Ovary (tissue), 10 donors: ENCODE measurements at places on chromosomes 6 and 20. TPM values are rescaled to one million over a fixed set of nuclear protein-coding genes. Genes with fewer than 3 reads are reported as not detected.

DNA sequence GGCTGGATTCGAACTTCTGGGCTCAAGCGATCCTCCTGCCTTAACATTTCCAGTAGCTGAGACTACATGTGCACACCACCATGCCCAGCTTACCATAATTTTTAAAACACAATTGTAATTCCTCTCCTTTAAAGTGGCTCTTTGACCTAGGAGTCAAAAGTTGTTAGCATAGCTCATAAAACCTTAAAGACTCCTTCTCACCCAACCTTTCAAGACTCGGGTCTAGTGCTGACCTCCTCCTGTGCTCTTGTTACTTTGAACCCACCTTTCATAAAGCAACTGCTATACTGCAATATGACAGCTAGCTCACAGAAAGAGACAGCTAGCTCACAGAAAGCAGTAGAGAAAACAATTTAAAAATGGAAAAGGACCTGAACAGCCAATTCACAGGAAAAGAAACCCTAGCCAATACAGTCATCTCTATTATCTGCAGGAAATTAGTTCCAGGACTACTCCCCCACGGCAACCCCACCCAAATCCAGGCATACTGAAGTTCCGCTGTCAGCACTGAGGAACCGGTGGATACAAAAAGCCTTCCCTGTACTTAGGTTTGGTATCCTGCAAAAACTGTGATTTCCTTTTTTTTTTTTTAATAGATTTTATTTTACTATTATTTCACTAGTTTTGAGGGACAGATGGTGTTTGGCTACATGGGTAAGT is 20.3 kb downstream of the SSR1 start:
- DNase-seq, result no peak
- H3K27ac ChIP-seq, result no peak overlapping the region
- no peaks in the 10 kb centered on the region for H3K27me3 ChIP-seq
- no peak overlapping the region for H3K4me3 ChIP-seq
- H3K4me1 ChIP-seq, result no peaks in the 10 kb centered on the region

Gene PTPN1
- total RNA-seq, result 29.6 TPM

DNA sequence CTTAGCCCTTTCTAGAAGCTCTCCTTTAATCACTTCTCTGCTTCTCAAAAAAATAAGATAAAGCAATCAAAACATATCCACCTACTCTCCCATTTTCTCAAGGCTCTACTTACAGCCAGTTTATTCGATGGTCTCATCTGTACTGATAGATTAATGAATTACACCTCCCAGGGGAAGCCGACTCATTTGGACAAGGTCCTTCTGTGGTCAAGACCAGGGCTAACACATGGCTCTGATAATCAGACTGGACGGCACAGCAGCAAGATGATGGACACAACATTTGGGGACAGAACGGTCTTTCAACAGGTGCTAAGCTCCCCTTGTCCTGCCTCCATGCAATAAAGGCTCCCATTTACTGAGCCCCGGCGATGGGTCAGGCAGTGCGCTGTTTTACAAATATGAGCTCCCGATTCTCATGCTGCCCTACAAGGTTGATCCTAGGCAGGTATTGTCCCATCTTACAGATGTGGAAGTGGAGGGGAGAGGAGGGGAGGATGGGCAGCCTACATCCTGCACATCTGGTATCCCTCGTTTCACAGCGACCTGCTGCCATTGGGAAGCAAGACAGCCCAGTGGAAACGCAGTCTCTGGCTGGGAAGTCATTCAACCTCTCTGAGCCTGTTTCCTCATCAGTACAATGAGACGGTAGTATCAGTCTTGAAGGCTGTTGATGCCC is 15.7 kb downstream of the CPNE5 start:
- no peak for DNase-seq
- peaks cover 2% of the 10 kb centered on the region for H3K4me1 ChIP-seq
- no peak overlapping the region for H3K27ac ChIP-seq
- H3K4me3 ChIP-seq, result no peak overlapping the region

Gene HLA-DQA1
- total RNA-seq, result 0.72 TPM

DNA sequence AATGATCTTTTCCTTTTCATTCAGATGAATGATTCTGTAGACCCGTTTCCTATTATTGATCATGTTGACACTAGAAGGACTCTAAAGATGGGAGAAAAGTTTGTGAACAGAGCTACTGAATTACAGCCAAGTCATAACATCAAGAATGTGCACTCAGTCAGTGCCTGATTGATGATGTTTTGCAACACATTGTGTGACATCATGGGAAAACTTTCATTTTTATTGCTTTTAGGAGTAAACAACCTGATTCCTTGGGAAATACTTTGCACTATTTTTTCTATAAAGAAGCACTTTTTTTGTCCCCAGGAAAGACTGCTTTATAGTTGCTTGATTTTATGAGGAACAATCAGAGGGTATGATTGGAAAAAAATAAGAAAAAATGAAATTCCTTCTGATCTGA is 383.8 kb upstream of the JAG1 start:
- H3K4me3 ChIP-seq, result no peak overlapping the region
- no peak for DNase-seq
- no peaks in the 10 kb centered on the region for H3K4me1 ChIP-seq
- no peaks in the 10 kb centered on the region for H3K36me3 ChIP-seq
- H3K27me3 ChIP-seq, result no peaks in the 10 kb centered on the region

DNA sequence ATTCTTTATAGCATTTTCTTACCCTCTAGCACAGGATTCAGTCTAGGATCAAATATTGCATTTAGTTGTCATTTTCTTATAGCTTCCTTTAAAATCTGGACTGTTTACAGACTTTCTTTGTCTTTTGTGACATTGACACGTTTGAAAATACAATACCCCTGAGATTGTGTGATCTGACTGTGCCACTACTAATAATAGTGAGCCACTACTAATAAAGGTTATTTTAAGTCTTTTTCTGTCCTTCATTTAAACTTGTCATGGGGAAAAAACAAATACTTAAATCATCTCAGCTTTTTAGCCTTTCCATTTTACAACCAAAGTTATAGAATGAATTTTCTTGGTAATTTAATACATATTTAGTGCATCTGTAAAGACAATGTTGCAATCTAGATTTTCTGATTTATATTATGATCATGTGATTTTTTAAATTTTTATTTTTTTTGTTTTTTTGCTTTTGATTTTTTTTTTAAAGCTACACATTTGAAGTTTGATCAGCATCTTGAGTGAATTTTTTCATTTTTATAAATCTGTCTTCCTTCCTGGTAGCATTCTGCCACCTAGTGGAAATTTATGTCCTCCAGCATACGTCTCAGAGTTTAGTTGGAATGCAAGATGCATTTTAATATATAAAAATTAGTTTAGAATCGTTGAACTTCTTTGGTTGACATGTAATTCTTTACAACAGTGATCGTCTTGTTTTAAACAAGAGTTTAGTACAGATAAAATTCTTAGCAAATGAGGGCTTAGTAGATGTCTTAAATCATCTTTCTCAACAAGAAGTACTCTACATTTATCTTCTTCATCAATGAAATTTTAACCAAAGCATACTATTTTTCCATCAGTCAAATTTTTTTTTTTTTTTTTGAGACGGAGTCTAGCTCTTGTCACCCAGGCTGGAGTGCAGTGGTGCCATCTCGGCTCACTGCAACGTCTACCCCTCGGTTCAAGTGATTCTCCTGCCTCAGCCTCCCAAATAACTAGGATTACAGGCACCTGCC is 119.4 kb downstream of the NCOA3 start:
- H3K27me3 ChIP-seq, result no peaks in the 10 kb centered on the region
- H3K36me3 ChIP-seq, result no peaks in the 10 kb centered on the region
- DNase-seq, result no peak
- no peak overlapping the region for H3K27ac ChIP-seq
- no peak overlapping the region for H3K4me3 ChIP-seq

- no peaks in the 10 kb centered on the region for H3K36me3 ChIP-seq
- H3K4me3 ChIP-seq, result no peak overlapping the region
- H3K27me3 ChIP-seq, result no peaks in the 10 kb centered on the region
- H3K4me1 ChIP-seq, result no peaks in the 10 kb centered on the region
- DNase-seq, result no peak
Measured at GRCh38 chr20:17910828-17911294, 57.7 kb downstream of the SNX5 start.

DNA sequence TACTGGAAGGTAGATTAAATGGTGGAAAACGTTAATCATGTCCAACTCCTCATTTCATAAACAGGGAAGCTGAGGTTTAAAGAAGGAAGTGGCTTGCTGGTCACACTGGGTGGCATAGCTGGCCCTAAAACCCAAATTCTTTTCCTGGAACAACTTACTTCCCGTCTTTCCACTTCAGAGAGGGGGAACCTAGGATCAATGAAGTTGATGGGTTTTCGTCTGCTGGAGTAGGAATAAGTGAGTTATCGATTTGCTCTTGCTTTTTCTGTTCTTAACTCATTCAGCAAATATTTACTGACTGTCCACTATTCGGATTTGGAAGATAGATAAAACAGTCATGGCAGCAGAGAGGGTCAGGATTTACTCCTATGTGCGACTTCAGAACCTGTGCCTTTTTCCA is 1.2 kb upstream of the SYS1 start:
- no peaks in the 10 kb centered on the region for H3K36me3 ChIP-seq
- H3K4me3 ChIP-seq, result no peak overlapping the region
- H3K27me3 ChIP-seq, result no peaks in the 10 kb centered on the region
- no peak overlapping the region for H3K27ac ChIP-seq

Gene CRIP3
- 1.3 TPM for total RNA-seq

GRCh38 chr6:111997078-111997852 is 56.6 kb upstream of the CCN6 start:
- H3K27ac ChIP-seq, result peak overlapping the region; percentile 11
- H3K4me1 ChIP-seq, result no peaks in the 10 kb centered on the region
- H3K4me3 ChIP-seq, result no peak overlapping the region
- no peaks in the 10 kb centered on the region for H3K36me3 ChIP-seq
- no peaks in the 10 kb centered on the region for H3K27me3 ChIP-seq
- DNase-seq, result peak; percentile 82

GRCh38 chr6:35214869-35215664 is 1.3 kb downstream of the SCUBE3 start:
- peaks cover 5% of the 10 kb centered on the region for H3K4me1 ChIP-seq
- H3K4me3 ChIP-seq, result no peak overlapping the region
- no peaks in the 10 kb centered on the region for H3K36me3 ChIP-seq
- H3K27me3 ChIP-seq, result no peaks in the 10 kb centered on the region

DNA sequence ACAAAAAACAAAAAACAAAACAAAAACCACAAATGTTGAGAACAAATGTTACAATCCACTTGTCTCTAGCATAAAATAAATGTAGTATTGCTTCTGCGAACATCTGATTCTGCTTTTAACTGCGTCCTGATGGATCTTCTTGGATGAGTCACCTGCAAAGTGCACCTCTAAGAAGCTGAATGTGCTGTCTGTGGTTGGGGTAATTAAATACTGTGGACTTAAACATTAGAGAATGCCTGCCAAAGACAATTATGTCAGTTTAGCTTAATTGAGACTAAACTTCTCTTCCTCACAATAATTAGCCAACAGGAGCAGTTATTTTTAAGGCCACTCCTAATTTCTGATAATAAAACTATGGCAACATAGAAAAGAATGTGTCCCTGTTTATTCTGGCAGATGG is 253.4 kb downstream of the PHACTR1 start:
- no peaks in the 10 kb centered on the region for H3K36me3 ChIP-seq
- H3K27me3 ChIP-seq, result no peaks in the 10 kb centered on the region
- H3K4me3 ChIP-seq, result no peak overlapping the region
- no peak for DNase-seq

DNA sequence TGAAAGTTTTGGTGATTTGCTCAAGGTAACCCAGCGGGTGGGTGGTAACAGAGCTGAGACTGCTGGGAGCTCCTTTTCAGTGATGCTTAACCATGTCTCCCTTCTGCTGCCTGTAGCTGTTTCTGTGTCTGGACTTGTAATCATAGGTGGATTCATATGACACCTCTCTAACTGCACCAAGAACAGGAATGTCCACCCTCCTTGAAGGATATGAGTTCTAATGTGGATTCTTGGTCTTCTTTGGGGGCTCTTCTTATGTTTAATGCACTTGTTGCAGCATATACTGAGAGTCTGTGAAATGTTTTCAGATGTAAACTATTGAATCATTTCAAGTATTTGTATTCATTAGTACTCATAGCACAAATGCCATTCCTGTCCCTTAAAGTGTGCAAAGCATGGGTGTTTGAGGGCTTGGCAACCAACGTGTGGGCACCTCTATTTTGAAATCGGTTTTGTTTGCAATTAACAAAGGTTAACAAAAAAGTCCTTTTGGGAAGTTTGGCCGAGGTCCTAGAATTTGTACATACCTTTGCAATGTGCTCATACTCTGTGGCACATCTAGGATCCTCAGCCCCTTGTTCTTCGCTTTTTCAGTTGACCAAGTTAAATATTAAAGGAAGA is 138.0 kb downstream of the SOX4 start:
- H3K36me3 ChIP-seq, result no peaks in the 10 kb centered on the region
- no peak overlapping the region for H3K27ac ChIP-seq
- H3K4me3 ChIP-seq, result no peak overlapping the region

- DNase-seq, result peak; percentile 68
- H3K27ac ChIP-seq, result peak overlapping the region; percentile 83
- H3K4me3 ChIP-seq, result peak overlapping the region; percentile 60
- H3K27me3 ChIP-seq, result no peaks in the 10 kb centered on the region
Measured at GRCh38 chr20:23361119-23361475, 885 bp upstream of the GZF1 start.

GRCh38 chr20:23995905-23996666 is 7.5 kb upstream of the GGTLC1 start:
- no peak overlapping the region for H3K4me3 ChIP-seq
- DNase-seq, result peak; percentile 35
- no peaks in the 10 kb centered on the region for H3K36me3 ChIP-seq
- H3K27me3 ChIP-seq, result no peaks in the 10 kb centered on the region
- H3K27ac ChIP-seq, result no peak overlapping the region
- H3K4me1 ChIP-seq, result no peaks in the 10 kb centered on the region

GRCh38 chr6:162773996-162774395 is 46.2 kb downstream of the PACRG start:
- H3K27ac ChIP-seq, result no peak overlapping the region
- H3K4me1 ChIP-seq, result no peaks in the 10 kb centered on the region
- DNase-seq, result no peak

GRCh38 chr6:291697-292505 is at the start of gene DUSP22:
TSS of gene DUSP22 (plus strand) at chr6:292487. CDS start at chr6:292540, 53 bp downstream.
- no peaks in the 10 kb centered on the region for H3K36me3 ChIP-seq
- H3K27ac ChIP-seq, result peak within 1 kb of the TSS; percentile 92
- peak within 1 kb of the TSS; percentile 64 for H3K4me3 ChIP-seq

DNA sequence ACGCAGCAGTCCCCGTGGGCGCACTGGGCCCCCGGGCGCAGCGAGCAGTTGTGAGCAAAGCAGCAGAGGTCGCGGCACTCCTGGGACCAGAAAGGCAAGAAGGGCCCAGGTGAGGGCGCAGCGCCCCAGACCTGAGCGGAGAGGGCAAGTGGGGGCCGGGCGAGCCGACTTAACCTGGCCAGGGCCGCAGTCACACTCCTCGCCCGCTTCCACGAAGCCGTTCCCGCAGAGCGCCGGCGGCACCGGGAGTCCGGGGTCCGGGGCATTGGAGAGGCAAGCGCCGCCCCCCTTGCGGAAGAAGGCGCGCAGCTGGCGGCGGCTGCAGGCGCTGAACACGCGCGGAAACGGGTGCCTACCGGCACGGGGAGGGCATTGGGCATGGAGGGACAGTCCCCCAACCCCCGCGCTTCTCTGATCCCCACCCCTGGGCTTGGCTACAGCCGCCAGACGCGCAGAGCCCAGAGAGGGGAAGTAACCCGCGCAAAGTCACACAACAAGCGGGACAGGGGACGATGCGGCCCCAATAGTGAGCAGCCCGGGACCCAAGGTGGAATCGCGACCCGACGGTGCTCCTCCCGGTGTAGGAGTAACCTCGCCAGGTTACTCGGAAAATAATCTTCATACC is 9.2 kb downstream of the ADAM33 start:
- no peak overlapping the region for H3K27ac ChIP-seq
- no peak overlapping the region for H3K4me3 ChIP-seq
- H3K36me3 ChIP-seq, result no peaks in the 10 kb centered on the region

GRCh38 chr6:124432620-124433019 is 529.6 kb upstream of the RNF217 start:
- H3K27ac ChIP-seq, result no peak overlapping the region
- no peaks in the 10 kb centered on the region for H3K4me1 ChIP-seq
- H3K27me3 ChIP-seq, result no peaks in the 10 kb centered on the region
- H3K4me3 ChIP-seq, result no peak overlapping the region
- H3K36me3 ChIP-seq, result no peaks in the 10 kb centered on the region
